ENCODE measurements at places on chromosomes 11 and 22. TPM values are rescaled to one million over a fixed set of nuclear protein-coding genes. Genes with fewer than 3 reads are reported as not detected.

TBX10 gene
- total RNA-seq, result not detected

WNT7B gene
- not detected for total RNA-seq

TMEM121B gene
- under 0.01 TPM for total RNA-seq

PKDREJ gene
- under 0.01 TPM for total RNA-seq

RBMXL2 gene
- not detected for total RNA-seq

ANKRD49 gene
- total RNA-seq, result 12.1 TPM

SLC43A3 gene
- total RNA-seq, result 56.5 TPM

OR51E2 gene
- not detected for total RNA-seq

LDHAL6A gene
- total RNA-seq, result not detected

UCP3 gene
- 0.16 TPM for total RNA-seq

CRACR2B gene
- total RNA-seq, result 12.3 TPM

CHADL gene
- 1.0 TPM for total RNA-seq

SCT gene
- not detected for total RNA-seq

EEF1G gene
- 1,197 TPM for total RNA-seq

ACCS gene
- total RNA-seq, result 8.3 TPM

OR2AT4 gene
- total RNA-seq, result not detected

SAA4 gene
- not detected for total RNA-seq

ACR gene
- 0.16 TPM for total RNA-seq

SERGEF gene
- total RNA-seq, result 10.2 TPM

MS4A4A gene
- not detected for total RNA-seq

GPHA2 gene
- not detected for total RNA-seq

OR5P2 gene
- not detected for total RNA-seq

OR5A1 gene
- not detected for total RNA-seq

MRGPRX4 gene
- total RNA-seq, result 0.57 TPM

All from bladder microvascular endothelial cell (primary cell).